ENCODE measurements at places on chromosomes 3 and 15.
A peak's percentile ranks its signal among the peaks of the same experiment; 100 is the strongest.

- DNase-seq, result no peak
Measured at GRCh38 chr3:58095603-58096138, 87.4 kb downstream of the FLNB start.

DNA sequence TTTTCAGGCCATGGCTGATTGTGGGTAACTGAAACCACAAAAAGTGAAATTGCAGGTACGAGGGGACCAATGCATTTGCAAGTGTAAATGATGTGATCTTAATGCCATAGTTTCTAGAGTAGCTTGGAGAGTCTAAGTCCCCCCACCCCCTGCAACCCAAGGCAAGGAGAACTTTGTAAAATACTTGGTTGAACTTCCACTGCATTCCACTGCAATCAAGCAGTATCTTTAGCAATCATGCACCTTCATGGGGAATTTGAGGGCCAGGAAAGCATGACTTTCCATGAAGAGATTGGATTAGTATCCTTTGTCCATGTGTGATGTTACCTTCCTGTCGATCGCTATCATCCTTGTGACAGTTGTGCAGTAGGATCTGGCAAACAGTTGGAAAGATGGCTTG is 11.4 kb upstream of the CYP8B1 start:
- no peak for DNase-seq

DNA sequence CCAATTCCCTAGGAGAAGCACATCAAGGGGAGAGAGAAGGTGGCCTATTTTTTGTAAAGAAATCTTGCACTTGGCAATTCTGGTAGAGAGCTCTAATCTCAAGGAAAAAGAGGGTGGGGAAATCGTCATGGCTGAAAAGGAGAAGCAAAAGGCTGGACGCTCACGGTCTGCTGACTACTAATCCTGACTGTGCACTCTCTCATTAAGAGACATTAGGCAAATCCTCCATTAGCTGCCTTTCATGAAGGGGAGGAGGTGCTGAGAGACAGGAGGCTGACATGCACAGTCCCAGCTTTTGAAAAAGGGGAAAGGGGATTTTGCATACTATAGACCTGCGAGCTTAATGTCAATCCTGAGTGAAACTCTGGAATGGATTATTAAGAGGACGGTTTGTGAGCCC is 170.0 kb downstream of the NR2F2 start:
- DNase-seq, result no peak

GRCh38 chr3:24911076-24911475 is 416.4 kb upstream of the THRB start:
- DNase-seq, result no peak

DNA sequence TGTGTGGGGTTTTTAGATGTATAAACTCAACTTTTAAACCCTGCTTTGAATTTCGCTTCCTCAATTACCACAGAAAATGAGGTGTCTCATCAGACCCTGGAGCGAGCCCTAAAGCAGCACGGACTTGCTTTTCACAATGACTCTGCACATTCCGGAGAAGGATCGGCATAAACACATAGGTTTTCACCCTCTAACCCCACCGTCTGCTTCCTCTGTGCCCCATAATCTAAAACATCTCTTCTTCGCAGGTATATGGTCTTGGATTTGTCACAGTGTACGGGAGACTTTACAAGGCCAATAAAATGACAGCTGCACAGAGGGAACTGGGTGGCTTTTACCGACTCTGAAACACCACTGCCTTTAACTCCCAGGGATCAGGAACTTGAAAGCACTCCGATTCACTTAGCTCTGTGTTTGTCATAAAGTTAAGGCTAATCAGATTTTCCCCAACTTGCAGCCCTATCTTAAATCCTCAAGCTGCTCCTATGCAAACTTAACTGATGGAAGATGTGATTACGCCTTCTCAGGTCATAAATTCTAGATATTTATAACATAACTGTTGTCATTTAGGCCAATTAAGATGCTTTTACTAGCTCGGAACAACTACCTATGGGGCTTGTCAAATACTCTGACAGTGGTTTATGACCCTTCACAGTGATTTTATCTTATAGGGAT is 133.4 kb upstream of the WNT5A start:
- DNase-seq, result no peak

GRCh38 chr3:95474338-95474737 is 1340.1 kb upstream of the EPHA6 start:
- DNase-seq, result no peak

GRCh38 chr3:117562000-117562399 is 852.4 kb downstream of the TUSC7 start:
- DNase-seq, result no peak

DNA sequence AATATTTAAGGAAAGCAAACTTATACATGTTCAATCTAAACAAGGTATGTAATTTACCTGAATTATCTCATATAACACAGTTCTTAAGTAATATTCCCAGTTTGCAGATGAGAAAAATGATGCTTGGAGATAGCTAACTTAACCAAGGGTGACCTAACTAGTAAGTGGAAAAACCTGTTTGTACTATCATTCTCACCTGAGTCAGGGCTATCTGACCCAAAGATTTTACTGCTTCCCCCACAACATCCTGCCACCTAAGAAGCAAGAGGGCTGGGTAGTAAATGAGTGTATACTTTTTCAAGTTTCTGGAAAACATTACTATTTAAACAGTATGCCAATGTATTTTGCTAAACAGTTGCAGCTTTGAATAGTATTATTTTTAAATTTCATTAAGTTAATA is 10.6 kb downstream of the TP63 start:
- no peak for DNase-seq

GRCh38 chr3:107683447-107683846 is 160.7 kb downstream of the BBX start:
- no peak for DNase-seq

GRCh38 chr3:136189043-136189442 is 7.1 kb downstream of the MSL2 start:
- no peak for DNase-seq

DNA sequence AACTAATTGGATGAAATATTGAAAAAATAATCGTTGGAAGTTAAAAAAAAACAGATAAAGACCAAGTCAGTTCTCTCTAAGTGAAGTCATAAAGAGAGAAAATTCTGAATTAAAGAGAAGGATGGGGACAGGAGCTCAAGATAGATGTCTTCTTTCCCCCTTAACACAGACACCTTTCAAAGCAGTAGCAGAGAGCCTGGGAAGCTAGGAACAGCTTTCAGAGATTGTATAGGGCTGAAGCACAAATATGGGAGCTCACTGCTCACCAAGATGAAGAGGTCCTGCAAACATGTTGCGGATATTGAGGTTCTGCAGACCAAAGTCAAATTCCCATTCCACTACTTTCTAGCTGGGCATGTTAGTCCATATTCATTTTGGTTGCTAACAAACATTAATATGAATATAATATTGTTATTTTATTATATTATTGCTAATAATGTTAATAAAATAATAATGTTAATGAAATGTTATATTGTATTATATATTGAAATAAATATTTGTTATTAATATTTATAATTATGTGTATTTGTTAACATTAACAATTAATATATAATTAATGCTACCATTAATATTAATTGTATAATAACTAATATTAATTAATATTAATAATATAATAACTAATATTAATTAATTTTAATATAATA is 319.1 kb downstream of the OXSM start:
- DNase-seq, result no peak

GRCh38 chr15:43283526-43283925 is 16.8 kb upstream of the TGM5 start:
- no peak for DNase-seq

DNA sequence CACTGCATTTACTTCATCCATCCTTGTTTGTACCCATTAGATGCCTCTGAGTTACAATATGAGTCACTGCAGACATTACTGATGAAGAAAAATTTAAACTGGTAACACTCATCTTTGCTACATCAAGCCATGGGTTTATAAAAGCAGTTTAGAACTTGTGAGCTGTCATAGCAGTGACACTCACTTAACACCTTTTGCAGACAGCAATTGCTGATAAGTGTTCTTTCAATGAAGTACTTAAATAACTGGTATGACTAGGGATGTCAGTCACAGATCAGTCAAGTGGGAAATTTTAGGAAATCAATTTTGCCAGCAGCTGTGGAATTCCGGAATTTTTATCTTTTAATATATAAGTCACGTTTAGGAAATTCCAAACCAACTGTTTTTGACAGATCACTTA is 643.0 kb downstream of the TBL1XR1 start:
- DNase-seq, result no peak

DNA sequence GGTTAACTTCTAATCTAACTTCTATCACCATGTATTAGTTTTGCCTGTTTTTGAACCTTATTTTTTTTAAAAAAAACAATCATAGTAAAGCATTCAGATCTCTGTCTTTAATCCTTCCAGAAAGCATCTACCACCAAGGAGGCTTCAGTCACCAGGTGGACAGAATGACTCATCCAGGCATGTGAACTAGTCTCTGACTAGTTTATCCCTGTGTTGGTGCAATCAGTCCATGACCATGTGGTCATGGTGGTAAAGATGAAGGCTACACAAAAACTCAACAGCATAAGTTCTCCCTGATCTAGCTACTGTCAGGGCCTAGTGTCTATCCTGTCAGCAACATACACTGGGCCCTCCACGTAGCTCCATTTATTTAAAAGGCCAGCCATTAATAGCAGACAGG is 750.6 kb downstream of the AGBL1 start:
- DNase-seq, result no peak

- DNase-seq, result no peak
Measured at GRCh38 chr3:29771602-29772001, 490.7 kb downstream of the RBMS3 start.

DNA sequence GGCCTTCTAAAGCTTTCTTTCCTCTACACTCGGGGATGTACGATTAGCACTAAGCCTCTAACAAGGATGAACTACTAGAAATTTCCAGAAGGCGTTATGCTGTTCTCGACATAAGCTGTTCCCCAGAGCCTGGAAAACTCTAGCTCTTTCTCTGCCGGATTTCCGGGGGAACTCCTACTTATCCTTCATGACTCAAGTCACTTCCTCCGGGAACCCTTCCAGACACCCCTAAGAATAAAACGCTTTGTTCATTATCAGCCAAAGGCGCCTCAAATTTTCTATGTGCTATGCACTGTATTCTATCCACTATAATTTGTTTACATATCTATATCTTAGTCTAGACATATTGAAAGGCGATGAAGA is 455 bp upstream of the SNAP23 start:
- DNase-seq, result no peak

DNA sequence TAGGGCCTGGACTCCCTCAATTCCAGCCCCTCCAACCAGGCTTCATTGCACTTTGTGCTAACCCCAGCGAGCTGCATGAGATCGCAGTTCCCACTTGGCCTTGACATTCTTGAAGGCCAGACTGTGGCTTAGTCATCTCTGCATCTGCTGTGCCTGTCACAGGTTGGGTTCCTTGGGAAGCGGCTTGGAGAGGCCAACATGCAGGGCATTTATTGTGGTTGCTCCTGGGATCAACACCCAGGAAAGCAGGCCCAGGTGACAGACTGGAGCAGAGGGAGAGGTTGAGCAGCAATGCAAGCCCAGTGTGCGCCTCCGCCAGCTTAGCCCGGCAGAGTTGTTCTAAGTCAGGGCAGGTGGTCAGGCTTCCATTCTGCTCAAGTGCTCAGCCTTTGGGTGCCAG is 10.5 kb downstream of the ABCF3 start:
- no peak for DNase-seq

GRCh38 chr3:114299421-114299820 is 5.6 kb downstream of the TIGIT start:
- peak; percentile 42 for DNase-seq

GRCh38 chr3:157479464-157480243 is 23.6 kb downstream of the VEPH1 start:
- no peak for DNase-seq

GRCh38 chr3:174229916-174230315 is 629.2 kb upstream of the NAALADL2 start:
- no peak for DNase-seq

- no peak for DNase-seq
Measured at GRCh38 chr3:25038271-25038670, 389.8 kb upstream of the RARB start.

DNA sequence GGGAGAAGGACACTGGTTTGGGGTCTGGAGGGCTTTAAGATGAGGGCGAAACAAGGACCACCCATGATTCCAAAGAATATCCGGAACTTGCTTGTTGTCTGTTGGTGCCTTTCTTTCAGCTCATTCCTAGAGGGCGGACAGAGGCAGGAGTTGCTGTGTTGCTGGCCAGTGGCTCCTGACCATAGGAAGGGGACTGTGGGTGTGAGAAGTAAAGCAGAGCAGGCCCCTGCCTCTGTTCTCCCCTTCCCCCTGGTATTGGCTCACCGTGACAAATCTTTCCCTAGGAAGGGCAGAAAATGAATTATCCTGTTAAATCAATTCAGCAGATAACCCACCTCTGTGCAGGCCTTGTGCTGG is 89.1 kb downstream of the LIPC start:
- no peak for DNase-seq

DNA sequence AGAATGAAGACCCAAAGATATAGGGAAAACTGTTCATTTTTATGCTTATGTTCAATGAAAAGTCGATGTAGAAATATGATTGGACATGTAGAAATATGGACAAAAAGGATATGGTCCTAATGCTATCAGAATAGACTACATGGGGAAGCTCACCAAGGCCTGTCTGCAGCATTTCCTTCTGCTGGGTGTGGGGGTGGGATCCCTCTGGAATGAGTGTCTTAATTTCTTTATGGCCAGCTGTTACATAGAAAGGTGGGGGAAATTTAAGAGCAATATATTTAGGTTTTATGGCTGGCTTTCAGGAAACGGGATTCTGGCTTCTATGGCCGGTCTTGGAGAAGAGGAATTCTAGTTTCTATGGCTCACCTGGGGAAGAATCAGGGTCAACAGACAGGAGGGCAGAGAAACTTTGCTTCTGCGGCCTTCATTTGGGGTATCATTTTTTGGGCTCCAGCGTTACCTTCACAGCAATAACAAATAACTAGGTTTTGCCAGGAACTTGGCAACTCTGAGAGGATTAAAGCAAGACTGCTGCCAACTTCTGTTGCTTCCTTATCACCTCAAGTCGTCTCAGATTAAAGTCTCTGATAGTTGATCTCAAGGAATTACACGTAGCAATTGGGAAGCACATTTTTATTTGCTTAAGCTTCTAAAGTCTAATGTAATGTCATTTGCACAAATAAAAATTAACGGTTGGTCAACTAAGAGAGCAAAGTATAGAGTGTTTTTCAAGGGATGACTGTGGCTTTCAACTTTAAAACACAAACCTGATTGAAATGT is 57.0 kb upstream of the GATM start:
- no peak for DNase-seq

DNA sequence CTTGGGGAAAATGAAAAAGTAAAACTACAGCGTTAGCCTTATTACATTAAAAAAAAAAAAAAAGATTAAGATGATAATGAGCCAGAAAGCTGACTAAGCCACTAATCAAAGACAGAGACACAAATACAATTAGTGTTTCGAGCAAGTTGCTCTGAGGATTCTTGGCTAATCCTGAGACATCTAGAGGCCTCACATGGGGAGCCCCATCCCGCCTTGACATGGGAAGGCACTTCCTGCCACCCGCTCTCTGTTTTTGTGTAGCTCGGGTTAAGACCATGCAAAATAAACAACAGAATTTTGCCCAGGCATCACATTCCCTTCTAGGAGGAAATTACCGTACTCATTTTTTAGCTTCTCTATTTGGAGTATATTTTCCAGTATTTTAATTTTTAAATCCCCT is 15.3 kb downstream of the HESX1 start:
- DNase-seq, result no peak
